T-helper 2 cell (primary cell): ENCODE measurements at places on chromosomes 1 and 21.

- DNase-seq, result no peak
Observed at GRCh38 chr21:31977816-31978215, 105.0 kb downstream of the HUNK start.

DNA sequence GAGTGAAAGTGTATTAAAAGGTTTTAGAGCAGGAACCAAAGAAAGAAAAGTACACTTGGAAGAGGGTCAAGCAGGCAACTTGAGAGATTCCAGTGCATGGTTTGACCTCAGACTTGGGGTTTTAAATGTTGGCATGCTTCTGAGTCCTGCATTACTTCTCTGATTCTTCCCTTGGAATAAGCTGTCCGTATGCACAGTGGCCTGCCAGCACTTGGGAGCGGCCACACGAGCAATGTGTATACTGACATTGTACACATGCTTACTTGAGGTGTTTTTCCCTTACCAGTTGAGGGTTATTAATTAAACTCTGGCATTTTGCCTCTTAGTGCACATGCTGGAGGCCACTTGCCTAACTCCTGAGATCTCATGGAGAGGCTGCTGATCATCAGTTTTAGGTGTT lies 786.6 kb upstream of the RGS18 start:
- DNase-seq, result no peak

GRCh38 chr21:41823166-41823565 lies 56.0 kb downstream of the PRDM15 start:
- no peak for DNase-seq

DNA sequence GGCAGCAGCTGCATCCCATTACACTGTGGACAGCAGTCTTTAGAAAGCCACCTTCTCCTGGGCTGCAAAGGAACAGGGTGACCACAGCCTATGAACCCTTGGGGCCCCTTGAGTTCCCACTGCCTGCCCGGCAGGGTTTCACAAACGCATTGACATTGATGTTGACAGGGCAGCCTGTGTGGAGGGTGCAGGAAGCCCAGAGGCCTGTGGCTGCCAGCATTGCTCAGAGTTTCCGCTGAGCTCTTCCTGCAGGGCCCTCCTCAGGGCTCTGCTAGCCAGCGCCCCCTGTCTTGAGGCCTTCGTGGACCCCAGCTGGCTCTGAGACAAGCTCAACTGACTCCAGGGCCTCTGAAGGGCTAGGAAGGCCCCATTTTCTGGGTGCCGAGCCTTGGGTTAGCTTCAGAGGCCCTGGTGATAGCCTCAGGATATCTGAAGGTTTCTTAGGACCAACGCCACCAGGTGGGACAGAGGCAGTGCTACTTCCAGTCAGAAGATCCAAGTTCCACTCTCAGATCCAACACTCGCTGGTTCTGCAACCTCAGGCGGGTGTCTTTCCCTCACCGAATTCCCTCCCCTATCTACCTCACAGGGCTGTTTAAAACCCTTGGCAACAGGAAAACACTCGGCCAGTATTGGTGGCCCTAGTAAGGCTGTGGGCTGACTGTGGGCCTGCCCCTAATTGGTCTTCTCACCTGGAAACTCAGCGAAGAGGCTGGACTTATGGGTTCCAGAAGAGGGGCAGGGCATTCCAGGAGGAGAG lies 27.2 kb upstream of the EPS8L3 start:
- DNase-seq, result peak; percentile 52

- no peak for DNase-seq
Observed at GRCh38 chr1:205236951-205237475, 9.3 kb downstream of the TMCC2 start.

GRCh38 chr1:197130677-197131304 lies 15.7 kb downstream of the ASPM start:
- DNase-seq, result no peak

DNA sequence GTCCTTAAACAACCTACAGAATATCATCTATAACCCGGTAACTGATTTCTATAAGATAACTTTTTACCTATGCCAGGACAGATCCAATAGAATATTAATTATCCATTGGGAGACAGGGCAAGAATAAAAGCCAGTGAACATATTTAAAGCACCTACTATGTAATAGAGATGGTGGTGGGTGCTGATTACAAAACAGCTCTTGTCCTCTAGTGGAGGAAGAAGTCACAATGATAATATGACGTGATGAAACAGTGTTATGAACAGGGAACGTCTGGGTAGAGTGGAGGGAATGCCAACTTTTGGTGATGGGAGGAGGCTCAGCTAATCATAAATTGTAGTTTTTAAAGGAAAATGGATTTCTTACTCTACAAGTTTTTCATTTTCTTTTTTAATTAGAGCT lies 2.3 kb downstream of the LGALS8 start:
- DNase-seq, result no peak

GRCh38 chr21:37429356-37429755 lies 62.8 kb downstream of the DYRK1A start:
- DNase-seq, result no peak
